ENCODE measurements at places on chromosomes 6 and 20. TPM values are rescaled to one million over a fixed set of nuclear protein-coding genes. Genes with fewer than 3 reads are reported as not detected.

GMDS gene
- 5.0 TPM for total RNA-seq

SIRPB1 gene
- total RNA-seq: 1.8 TPM

TP53TG5 gene
- not detected for total RNA-seq

KIF6 gene
- total RNA-seq: not detected

STMND1 gene
- total RNA-seq: not detected

VGLL2 gene
- 27.5 TPM for total RNA-seq

TUBB2B gene
- 1.5 TPM for total RNA-seq

THBS2 gene
- 5.8 TPM for total RNA-seq

THEMIS gene
- not detected for total RNA-seq

FAM217A gene
- total RNA-seq: not detected

VSTM2L gene
- total RNA-seq: 2.4 TPM
